ENCODE measurements at places on chromosomes 5 and 9.

DNA sequence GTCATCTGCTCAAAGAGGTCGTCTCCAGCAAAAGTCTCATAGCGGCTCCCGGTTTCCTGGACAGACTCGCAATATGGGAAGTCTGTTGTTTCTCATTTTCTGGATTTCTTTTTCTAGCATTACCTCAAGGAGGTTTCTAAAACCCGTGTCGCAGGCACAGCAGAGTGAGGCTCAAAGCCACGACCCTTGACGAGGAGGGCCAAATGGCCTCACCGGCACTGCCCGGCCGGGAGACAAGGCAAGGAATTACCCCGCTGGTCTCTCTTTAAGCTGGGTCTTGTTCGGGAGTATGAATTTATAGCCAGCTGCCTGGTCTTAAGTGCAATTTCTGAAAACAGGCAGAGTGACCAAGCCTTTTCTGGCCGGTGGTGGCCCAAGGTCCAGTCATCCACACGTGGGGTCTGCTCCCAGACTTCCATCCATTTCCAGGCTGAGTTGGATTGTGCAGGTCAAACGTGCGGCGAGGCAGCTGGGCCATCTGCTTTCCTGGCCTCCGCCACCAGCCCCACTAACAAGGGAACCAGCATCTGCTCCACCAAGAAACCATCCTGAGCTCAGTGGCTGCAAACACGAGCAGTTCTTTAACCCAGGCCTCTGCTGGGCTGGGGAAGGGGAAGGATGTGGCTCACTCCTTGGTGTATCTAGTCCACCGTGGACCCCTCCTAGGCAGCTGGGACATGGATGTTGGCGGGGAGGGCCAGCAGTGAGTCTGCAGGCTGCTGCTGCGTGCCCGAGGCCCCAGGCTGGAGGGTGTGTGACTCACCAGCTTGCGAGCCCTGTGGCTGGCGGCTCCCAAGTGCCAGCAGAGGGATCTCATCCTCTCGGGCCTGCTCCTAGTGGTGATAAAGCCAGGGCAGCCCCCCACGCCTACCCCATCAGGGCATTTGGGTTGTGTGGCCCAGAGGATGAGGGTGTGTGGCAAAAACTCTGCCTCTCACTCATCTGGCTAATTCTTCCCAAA lies 55.6 kb upstream of the COL5A1 start:
- no peak for DNase-seq

DNA sequence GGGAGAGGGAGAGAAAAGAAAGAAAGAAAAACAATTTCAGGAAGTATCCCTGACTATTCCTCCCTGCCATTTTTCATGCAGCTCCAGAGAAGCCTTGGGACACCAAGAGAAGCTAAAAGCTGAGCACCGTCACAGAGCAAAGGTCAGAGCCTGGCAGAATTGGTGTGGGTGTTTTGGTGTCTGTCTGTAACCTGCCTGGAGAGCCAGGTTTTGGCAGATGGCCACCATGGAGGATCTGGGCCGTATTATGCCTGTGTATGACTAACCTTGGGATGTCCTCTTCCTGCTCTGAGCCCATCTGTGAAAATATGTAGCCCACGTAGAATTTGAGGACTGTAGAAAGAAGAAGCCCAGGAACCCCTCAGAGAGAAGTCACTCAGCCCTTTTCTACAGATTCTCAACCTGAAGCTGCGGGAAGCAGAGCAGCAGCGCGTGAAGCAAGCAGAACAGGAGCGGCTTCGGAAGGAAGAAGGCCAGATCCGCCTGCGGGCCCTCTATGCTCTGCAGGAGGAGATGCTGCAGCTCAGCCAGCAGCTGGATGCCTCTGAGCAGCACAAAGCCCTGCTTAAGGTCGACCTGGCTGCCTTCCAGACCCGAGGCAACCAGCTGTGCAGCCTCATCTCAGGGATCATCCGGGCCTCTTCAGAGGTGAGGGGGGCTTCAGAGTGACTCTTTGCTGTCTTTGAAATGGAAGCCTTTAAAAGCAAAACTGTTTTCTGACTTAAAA lies 18.8 kb downstream of the GLE1 start:
- peak; percentile 23 for DNase-seq

DNA sequence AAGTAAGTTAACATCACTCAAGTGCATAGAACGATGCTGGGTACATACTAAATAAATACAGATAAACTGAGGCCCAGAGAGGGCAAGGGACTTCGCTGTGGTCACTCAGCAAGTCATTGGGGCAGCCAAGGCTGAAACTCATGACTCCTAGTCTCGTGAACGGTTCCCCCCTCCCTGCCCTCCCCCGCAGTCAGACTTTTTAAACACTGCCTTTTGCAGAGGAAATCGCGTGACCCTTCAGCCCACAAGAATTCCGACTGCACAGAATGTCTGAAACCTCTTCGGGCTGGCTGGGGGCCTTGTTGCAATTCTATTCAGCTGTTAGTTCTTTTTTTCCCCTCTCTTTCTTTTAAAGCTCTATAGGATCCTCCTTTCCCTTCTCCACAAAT lies 28.1 kb downstream of the NEK6 start:
- peak; percentile 68 for DNase-seq

- DNase-seq, result no peak
Measured at GRCh38 chr9:95450171-95451064, 66.4 kb downstream of the PTCH1 start.

DNA sequence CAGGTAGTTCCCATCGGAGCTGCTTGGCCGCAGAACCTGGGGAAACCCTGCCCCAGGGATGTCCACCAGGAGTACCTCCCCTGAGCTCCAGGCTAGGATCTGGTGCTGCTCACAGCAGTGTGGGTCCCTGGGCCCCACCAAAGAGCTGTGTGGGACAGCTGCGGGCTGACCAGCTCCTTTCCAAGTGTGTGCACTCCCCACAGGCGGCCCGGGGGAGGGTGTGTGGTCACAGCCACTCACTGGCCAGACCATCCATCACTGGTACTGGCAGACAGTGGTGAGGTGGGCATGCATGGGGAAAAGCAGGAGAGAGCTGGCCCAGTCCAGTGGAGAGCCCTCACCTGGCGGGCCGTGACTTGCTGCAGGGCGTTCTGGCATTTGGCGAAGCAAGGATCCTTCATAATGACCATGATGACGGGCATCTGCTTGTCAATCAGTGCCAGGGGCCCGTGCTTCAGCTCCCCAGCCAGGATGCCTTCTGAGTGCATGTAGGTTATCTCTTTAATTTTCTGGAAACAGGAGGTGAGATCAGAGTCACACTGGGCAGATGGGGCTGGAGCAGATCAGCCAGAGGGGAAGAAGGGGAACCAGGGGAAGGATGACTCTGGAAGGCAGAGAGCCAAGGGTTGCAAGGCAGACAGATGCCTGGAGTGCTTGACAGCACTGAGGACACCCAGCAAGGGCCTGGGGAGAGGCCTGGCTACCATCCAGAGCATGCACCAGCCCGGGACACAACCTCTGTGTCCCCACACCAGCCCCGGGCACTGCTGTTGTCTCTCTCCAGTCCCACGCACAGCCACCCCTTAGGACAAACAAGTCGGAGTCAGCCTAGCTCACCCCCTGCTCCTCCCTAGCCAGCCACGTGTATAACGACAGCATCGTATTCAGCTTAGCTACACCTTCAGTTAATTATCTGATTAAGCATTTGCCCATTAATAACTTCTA lies 12.8 kb upstream of the MAPK9 start:
- DNase-seq, result no peak

DNA sequence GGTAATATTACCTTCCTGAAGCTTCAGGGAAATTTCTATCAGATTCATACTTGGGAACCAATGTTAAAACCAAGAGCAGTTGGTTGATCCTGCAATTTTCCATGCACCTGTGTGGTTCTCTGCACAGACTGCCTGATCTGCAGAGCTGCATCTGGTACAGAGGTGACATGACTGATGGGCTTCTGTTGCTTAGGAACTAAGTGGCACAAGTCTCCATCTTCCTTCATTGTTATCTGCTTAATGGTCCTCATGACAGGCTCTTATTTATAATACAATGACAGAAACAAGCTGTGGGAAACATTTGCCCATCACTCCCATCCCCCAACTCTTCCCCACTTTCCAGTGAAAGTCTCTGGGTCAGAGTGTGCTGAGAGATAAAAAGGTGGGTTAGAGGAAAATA lies 799.1 kb downstream of the TAF11L14 start:
- no peak for DNase-seq

DNA sequence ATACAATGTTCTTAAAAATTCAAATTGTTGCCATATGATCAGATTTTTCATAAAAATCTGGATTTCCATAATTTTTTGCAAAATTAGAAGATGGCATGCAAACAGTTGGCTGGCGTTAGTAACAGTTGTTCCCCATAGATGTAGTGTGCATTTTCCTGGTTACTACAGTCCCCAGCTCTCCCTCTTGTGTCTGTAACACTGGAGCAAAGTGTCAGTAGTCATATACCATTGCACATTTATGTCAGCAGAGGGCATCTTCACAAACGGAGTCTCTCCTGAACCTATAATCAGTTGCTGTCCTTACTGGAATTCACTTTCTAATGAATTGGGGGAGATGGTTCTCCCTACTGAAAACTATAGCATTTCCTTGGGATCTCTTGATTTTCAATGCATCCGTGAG lies 44.7 kb upstream of the DMAC1 start:
- DNase-seq, result no peak

DNA sequence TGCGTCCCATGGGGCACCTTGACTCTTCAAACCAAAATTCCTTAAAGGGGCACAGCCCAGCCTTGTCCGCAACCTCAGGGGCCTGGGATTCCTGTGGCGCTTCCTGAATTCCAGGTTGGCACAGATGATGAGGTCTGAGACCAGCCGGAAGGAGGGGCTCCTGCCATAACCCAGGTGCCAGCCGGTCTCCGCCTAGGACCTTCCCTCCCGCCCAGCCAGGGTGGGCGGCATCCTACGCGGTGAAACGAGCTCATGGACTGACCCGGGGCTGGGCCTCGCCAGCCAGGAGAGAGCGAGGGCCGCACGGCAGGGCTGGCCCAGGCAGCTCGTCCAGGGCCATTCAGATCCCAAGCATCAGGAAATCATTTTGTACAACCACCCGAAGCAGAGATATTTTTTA lies 23.0 kb downstream of the AMBP start:
- no peak for DNase-seq

DNA sequence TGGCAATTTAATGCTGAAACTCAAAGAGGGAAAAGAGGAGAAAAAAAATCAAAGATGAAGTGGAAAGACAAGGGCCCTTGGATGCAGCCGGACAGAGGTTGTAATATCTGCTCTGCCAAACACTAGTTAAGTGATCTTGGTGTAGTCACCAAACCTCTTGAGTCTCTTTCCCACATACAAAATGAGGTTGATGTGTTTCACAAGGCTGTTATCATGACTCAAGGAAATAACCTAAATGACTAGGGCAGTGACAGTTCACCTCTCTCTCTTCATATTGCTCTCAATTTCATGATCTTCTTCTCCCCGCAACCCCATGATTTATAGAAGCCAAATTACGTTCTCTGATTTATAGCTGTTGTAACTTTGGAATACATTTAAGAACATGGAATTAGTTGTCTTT lies 44.9 kb downstream of the PIK3R1 start:
- no peak for DNase-seq

DNA sequence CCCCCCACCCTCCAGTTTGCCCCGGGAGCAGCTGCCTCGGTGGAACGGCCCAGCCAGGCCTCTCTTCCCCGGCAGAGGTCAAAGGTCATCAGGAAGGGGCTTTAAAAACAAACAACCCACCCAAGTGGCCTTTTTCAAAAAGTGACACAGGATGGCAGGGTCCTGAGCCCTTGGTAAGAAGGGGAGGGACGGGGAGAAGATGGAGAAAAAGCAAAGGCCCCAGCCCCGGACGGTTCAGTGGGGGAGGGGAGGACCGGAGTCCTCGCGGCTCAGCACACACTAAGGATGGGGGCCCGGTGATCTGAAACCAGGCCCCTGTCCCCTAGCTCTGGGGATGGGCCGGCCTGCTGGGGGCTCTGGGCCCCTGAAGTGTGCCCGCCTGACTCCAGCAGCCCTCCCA lies 1.1 kb downstream of the PRRX2 start:
- DNase-seq, result no peak

- DNase-seq, result no peak
Measured at GRCh38 chr5:37886242-37886905, 46.5 kb upstream of the GDNF start.

DNA sequence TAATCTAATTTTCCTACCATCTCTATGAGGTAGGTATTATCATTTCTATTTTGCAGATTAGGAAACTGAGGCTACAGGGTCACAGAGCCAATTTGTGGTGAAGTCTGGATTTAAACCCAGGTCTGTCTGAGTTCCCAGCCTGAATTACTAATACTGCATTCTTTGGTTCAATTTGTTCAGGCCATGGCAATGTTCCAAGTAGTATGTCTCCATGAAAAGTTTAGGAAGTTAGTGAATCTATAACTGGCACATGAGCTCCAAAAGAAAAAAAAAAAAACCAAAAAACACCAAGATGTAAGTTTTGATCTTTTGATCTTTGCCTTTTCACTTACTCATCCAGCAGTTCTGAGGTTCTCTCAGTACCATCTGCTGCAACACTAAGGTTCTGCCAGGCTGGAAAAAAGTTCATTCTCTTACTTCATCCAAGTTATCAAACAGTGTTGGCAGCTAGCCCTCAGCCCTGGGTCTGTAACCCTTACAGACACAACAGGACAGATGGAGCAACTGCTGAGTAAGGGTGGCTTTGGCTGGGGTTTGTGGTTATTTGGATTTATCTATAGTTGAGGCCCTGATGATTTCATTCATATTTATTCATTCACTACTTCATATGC lies 4.4 kb upstream of the TMEM268 start:
- no peak for DNase-seq

GRCh38 chr5:116359592-116359991 lies 215.0 kb downstream of the SEMA6A start:
- no peak for DNase-seq

- DNase-seq, result no peak
Measured at GRCh38 chr9:38682713-38683112, 37.2 kb downstream of the FAM240B start.

DNA sequence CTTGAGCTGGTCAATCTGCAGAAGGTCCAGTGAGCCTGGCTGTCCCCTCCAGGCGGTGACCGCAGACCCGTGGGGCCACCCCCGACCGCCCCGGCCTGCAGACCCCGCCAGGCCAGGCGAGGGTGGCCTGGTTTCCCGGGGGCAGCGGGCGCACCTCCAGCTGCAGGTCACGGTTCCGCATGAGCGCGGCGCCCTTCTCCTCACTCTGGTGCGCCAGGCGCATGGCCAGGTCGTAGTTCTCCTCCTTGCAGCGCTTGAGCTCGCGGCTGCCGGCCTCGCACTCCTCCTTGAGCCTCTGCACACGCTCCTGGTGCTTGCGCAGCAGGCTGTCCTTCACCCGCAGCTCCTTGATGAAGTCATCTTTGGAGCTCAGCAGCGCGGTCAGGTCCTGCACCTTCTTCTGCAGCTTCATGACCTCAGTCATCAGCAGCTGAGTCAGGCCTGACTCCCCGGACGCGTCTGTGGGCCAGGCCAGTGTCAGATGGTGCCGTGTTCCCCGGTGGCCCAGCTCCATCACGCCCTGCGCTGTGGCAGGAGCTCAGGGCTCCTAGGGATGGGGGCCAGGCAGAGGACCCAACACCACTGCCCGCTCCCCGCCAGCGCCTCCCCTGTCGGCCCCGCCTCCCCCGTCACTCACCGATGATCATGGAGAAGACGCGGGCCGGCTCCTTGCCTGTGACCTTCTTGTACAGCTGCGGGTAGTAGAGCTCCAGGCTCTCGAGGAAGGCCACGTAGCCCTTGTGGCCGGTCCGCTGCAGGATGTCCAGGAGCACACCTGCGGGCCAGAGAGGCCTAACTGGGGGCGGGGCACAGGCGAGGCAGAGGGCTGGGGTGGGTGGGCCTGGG lies 2.6 kb downstream of the CARD9 start:
- DNase-seq, result no peak

- DNase-seq, result no peak
Measured at GRCh38 chr5:82156874-82157273, 121.3 kb downstream of the RPS23 start.

All from left renal cortex interstitium (tissue), 4 donors.